CD4-positive, alpha-beta T cell treated with Interleukin-21 for 1 hour (primary cell): ENCODE measurements at places on chromosomes 6 and 20.

DNA sequence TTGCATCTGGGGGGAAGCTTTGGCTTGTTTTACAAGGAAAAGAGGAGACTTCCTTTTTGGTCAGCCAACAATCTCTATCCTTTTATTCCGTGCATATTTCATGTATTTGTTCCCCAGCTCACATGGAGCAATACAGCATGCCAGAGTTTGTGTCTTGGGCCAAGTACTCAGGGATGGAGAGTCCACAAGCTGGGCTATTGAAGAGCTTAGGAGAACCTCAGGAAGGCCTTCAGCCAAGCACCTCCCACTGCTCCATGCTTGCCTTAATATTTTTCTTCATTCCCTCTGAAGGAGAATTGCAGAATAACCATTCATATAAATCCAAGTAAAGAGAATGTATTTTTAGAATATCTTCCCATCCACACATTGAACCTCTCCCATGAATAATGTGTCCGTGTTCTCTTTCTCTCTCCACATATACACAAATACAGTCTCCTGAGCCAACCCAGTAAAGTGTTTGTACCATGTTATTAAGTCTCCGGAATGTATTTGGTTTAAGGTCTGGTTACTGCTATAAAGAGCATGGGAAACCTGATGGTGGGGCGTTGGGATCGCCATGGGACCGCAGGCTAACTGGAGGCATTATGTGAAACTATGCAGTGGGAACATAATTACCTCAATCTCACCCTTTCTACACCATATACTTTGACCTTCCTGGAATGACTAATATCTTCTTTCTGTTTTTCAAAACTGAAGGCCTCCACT, 3.0 kb downstream of the LAMA4 start:
- no peak for DNase-seq

GRCh38 chr6:69289689-69290495, 506.9 kb downstream of the LMBRD1 start:
- no peak for DNase-seq

GRCh38 chr6:146154197-146154596, 125.3 kb downstream of the GRM1 start:
- no peak for DNase-seq

GRCh38 chr20:3744806-3745685, 12.6 kb downstream of the HSPA12B start:
- DNase-seq: peak; percentile 84

DNA sequence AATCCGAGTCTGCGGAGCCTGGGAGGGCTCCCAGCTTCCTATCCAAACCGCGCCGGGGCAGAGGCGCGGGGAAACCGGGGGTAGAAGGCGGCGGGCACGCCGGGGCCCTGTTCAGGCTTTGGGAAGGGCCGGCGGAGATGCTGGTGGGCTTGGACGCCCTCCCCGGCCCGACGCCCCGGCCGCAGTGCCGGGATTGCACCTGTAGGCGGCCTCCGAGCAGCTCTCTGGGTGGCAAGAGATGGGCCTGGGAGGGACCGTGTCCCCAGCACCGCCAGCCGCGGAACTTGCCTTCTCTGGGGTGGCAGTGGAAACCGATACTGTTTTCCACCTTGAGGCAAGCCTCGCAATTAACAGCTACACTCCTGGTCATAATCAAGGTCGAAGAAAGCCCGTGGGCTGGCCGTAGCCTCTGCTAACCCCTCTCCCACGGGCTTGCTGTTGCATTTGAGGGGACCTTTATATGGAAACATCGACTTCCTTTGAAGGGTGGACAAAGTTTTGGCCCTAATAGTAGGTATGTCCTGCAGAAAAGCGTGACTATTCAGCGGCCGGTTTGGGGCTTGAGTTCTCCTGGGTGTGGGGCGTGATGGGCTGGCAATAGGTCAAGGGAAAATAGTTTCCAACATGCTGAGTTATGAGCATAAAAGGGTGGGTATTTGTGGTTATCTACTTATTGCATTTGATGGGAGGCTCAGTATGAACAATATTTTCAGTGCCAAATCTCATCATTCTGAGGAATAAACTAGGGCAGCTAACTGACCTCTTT, 1.1 kb upstream of the JAG1 start:
- peak; percentile 11 for DNase-seq

- no peak for DNase-seq
Observed at GRCh38 chr6:4929097-4929718, 74.6 kb downstream of the RPP40 start.

DNA sequence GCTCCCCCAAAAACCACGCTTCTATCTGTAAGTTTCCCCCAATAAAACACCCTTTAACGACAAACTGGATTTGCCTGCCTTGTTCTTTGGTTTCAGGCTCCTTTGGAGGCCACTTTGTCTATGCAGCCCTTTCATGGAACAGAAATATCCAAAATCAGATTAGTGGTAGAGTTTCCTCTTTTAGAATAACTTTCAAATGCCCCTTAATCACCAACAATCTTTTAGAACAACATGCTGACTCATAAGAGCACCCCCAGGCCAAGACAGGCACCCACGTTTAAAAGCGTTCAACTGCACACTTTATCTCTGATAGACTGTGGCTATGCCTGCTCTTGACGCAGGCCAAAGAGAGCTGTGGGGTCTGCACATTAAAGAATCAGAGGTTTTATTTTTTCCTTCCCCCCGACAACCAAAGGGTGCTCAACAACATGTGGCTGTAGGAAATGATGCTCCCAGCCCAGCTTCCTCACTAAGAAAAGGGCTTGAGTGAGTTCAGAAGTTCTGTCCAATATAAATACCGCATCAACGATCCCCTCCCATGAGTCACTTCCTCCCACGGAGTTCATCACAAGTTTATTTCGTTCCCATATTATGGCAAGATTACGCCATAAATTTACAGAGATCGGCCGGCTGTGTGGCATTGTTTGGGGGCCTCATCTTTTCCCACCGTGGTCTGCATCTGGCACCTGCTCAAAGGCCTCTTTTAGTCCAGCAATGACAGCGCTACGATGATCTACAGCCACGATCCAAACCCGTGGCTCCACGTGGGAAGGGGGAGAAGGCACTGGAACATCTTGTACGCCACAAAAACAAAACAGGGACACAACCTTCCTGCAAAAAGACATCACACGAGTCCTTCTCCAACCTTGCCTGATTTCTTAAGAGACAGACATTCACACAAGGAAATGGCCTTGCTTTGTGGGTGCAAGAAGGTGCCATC, 88.8 kb upstream of the NFATC2 start:
- DNase-seq: no peak

- DNase-seq: no peak
Observed at GRCh38 chr6:37011656-37012378, 6.4 kb downstream of the FGD2 start.

GRCh38 chr6:134307870-134308269, 10.0 kb downstream of the SGK1 start:
- DNase-seq: no peak

GRCh38 chr6:91243436-91243835, 656.6 kb upstream of the MAP3K7 start:
- DNase-seq: no peak

DNA sequence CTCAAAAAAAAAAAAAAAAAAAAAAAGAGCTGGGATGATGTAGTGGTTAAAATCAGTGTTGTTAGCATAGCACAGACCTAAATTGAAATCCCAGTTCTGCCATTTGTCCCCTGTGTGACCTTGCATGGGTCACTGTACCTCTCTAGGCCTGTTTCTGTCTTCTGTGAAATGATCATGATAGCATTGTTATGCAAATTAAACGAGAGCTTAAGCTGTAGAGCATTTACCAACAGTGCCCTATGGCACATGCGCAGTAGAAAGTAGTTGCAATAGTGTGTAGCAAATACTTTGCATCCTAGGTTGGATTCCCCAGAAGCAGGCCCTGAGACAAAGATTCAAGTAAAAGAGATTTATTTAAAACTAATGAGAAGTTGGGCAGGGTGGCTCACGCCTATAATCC, 7.3 kb downstream of the PSORS1C2 start:
- no peak for DNase-seq

DNA sequence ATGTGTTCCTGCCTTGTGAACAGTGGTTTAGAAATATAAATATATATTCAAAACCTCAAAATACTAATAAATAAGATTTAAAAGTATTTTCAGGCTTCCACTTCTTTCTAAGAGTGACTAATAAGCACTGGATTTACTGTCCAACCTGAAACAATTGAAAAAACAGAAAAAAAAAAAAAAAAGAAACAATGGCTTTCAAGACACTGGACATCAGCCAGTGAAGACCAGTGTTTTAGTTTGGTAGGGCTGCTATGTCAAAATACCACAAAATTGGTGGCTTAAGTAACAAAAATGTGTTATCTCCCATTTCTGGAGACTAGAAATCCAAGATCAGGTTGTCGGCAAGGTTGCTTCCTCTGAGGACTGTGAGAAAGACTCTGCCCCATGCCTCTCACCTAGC, 101.4 kb upstream of the PDE7B start:
- DNase-seq: no peak

DNA sequence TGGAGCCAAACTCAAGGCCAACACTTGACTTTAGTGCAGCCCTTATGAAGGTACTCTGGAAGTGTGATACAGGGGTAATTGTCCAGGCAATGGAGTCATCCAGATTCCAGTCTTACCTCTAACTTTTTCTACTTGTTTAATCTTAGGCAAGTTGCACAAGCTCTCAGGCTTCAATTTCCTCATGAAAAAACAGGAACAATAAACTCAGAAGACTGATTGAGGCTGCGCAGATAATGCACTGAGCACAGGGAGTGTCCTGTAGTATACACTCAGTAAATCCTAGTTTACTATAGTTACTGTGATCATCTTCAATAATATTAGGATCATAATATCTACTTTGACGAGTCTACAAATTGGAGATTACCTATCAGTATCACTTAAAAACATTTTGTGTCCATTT, 127.5 kb upstream of the SMLR1 start:
- no peak for DNase-seq

- no peak for DNase-seq
Observed at GRCh38 chr6:41741625-41742490, 5.3 kb downstream of the PGC start.

GRCh38 chr6:43189776-43190304, 7.8 kb downstream of the CUL9 start:
- DNase-seq: no peak

GRCh38 chr6:34067814-34068213, 78.1 kb downstream of the GRM4 start:
- no peak for DNase-seq

- no peak for DNase-seq
Observed at GRCh38 chr20:9099372-9099771, 30.5 kb downstream of the PLCB4 start.

DNA sequence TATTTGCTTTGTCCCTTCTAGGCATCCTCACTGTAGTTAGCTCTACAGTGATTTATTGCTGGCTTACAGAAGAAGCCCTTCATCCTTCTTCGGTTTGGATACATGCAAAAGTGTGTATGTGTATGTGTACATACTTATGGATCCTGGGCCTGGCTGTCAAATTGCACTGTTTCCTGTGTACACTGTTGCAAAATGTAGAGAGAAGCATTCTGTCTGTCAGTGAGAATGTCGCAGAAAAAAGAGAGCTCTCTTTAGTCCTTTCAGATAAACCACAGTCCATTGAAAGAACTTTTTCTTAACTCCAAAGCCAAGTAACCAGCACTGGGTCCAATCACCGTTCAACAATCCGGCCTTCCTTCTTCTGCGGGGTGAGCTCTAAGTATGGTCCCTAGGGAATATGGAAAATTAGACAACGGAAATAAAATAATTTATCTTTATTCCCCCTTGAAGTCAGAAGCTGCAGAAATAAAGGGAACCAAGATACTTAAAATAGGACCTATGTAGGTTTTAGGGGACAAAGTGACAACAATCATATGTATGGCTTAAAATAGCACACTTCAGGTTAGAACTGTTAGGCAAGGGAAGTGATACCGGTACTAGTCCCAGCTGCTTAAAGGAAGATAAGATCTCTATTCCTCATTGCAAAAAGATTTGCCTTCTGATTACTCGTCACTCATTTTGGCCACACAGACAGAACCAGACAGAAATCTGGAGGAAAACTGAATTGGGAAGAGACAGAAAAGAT, 107.0 kb downstream of the CD83 start:
- no peak for DNase-seq

DNA sequence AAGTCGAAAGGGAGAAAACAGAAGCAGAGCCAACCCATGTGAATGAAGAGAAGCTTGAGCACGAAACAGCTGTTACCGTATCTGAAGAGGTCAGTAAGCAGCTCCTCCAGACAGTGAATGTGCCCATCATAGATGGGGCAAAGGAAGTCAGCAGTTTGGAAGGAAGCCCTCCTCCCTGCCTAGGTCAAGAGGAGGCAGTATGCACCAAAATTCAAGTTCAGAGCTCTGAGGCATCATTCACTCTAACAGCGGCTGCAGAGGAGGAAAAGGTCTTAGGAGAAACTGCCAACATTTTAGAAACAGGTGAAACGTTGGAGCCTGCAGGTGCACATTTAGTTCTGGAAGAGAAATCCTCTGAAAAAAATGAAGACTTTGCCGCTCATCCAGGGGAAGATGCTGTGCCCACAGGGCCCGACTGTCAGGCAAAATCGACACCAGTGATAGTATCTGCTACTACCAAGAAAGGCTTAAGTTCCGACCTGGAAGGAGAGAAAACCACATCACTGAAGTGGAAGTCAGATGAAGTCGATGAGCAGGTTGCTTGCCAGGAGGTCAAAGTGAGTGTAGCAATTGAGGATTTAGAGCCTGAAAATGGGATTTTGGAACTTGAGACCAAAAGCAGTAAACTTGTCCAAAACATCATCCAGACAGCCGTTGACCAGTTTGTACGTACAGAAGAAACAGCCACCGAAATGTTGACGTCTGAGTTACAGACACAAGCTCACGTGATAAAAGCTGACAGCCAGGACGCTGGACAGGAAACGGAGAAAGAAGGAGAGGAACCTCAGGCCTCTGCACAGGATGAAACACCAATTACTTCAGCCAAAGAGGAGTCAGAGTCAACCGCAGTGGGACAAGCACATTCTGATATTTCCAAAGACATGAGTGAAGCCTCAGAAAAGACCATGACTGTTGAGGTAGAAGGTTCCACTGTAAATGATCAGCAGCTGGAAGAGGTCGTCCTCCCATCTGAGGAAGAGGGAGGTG, 38.7 kb downstream of the ZBTB2 start:
- peak; percentile 21 for DNase-seq

- DNase-seq: no peak
Observed at GRCh38 chr6:163533443-163533842, 118.9 kb downstream of the QKI start.

- DNase-seq: no peak
Observed at GRCh38 chr6:147211349-147211748, 7.1 kb downstream of the STXBP5 start.

DNA sequence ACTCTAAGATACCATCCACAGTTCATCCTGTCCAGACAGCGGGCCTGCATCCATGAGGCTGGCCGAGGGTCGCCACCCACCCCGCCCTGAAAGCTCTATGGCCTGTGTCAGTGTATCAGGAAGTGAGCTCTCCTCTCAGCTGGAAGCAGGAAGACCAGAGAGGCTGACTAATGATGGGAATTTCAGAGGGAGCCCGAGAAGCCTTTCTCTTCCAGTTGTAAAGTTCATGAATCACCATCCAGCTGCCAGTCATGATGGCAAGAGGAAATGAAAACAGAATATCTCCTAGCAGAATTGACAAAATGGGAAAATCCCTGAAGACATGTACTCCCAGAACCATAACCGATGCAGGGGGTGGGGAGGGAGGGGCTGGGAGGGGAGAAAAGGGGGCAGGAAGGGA, 109.6 kb upstream of the RPS6KA2 start:
- DNase-seq: no peak
